Glomerular endothelial cell (primary cell): ENCODE measurements at places on chromosomes 1 and 21. TPM values are rescaled to one million over a fixed set of nuclear protein-coding genes. Genes with fewer than 3 reads are reported as not detected.

- DNase-seq: peak; percentile 7
These were observed 12.0 kb downstream of the TSHB start for GRCh38 chr1:115041654-115042053.

- DNase-seq: no peak
These were observed 101.9 kb upstream of the ACTL8 start for GRCh38 chr1:17653276-17653675.

GRCh38 chr1:155977690-155978324, 540 bp downstream of the ARHGEF2 start:
- DNase-seq: no peak

GRCh38 chr1:1347663-1348419, 1.4 kb downstream of the DVL1 start:
- DNase-seq: no peak

DNA sequence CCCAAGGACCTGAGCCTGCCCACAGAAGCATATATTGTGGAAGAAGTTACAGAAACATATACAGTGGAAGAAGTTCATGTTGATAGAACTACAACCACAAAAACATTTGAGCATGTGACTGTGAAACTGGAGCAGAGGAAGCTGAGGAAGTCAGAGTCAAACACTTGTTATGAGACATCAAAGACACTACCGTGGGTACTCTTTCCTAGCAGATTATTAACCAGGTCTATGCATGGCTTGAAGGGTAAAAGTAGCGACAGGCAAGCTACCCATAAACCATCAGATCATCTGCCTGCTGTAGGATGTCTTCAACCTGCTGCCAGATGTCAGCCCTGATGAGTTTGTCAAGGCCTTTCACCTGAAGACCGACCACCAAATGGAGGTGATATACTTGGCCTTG, 35.8 kb downstream of the IVNS1ABP start:
- no peak for DNase-seq

GRCh38 chr1:110083061-110083865, 12.8 kb upstream of the ALX3 start:
- DNase-seq: no peak

DNA sequence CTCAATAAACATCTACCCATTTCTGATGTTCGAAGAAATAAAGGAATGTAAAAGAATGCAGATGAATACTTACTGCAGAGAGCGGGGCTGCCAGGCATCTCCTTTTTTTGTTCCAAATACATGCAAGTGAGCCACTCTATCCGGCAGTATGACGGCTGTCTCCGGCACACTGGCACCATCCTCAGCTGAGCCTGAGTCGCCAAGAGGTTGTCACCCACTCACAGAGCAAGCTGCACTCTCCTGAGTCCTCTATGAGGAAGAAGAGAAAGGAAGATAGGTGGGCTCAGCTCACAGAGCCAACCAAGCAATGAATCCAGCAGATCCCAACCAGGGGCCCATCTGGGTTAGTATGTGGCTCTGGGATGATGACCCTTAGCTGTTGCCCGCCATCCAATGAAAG, 65.3 kb downstream of the CD46 start:
- no peak for DNase-seq

GRCh38 chr1:75276385-75276784, 142.2 kb downstream of the LHX8 start:
- DNase-seq: no peak

DNA sequence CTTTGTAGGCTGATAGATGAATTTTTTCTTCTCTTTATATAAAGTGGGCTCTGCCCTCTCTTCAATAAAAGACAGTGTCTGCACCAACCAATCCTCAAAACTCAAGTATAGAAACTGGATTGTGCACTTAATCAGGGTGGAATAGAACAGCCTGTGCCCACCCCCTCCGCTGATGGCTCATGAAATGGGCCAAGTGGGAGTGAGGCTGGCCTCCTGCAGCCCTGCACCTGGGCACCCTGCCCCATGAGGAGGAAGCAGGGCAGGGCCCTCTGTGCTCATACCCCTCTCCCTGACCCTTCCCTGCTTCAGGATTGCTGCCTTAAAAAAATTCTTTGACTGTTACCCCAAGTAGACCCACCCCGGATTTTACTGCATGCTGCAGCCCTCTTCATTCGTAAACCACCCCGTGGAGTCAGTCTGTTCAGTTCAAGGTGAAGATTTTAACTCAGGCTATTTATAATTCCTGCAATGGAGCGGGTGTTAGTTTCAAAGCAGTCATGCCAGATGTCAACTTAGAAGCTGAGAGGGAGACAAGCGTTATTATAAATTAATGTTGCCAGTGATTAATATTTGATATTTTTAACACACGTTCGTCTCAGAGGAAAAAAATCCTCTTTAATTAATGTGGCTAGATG, 15.8 kb downstream of the PROK1 start:
- no peak for DNase-seq

DNA sequence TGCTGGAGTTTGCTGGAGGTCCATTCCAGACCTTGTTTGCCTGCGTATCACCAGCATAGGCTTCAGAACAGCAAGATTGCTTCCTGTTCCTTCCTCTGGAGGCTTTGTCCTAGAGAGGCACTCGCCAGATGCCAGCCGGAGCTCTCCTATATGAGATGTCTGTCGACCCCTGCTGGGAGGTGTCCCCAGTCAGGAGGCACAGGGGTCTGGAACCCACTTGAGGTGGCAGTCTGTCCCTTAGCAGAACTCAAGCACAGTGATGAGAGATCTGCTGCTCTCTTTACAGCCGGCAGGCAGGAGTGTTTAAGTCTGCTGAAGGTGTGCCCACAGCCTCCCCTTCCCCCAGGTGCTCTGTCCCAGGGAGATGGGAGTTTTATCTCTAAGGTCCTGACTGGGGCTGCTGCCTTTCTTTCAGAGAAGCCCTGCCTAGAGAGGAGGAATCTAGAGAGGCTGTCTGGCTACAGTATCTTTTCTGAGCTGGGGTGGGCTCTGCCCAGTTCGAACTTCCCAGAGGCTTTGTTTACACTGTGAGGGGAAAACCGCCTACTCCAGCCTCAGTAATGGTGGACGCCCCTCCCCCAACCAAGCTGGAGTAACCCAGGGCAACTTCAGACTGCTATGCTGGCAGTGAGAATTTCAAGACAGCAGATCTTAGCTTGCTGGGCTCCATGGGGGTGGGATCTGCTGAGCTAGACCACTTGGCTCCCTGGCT, 205.0 kb downstream of the GPR52 start:
- DNase-seq: no peak

DNA sequence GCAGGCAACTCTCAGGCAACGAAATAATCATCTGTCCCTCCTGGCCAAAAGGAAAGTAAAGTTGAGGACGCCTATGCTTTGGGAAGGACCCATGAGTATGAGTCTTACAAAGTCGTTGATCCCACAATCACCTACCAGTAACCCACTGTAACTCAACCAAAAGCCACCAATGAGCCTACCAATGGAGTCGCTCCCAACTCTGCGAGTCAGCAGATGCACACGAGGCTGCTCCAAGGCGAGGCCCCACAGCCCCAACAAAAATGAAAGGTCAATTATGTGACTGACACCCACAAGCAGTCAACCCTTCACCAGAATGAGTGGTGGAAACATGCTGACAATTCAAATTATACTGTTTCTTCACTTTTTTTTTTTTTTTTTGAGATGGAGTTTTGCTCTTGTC, 12.0 kb downstream of the SETD4 start:
- DNase-seq: no peak

- no peak for DNase-seq
These were observed 537.1 kb downstream of the AJAP1 start for GRCh38 chr1:5191470-5191869.

GRCh38 chr1:235075048-235075776, 53.4 kb downstream of the TOMM20 start:
- DNase-seq: peak; percentile 86

GRCh38 chr1:174682419-174683008, 234.8 kb downstream of the GPR52 start:
- DNase-seq: no peak

DNA sequence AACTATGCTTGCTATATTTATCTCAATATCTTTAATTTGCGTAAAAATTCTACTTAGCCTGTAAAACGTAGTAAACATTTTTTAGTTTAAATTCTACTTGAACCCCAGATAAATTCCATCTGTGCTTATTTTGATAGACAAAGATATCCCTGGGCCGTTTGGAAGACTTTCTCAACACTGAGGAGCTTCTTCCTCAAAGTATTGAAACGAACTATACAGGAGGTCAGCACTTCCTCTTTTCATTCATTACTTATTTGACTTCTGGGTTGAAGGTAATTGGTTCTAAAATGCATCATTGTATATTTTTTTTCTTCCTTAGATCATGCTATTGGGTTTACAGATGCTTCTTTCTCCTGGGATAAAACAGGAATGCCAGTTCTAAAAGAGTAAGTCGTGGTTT, 74.7 kb downstream of the HSPA13 start:
- no peak for DNase-seq

GRCh38 chr1:93567255-93567918, 114.2 kb downstream of the BCAR3 start:
- no peak for DNase-seq

DNA sequence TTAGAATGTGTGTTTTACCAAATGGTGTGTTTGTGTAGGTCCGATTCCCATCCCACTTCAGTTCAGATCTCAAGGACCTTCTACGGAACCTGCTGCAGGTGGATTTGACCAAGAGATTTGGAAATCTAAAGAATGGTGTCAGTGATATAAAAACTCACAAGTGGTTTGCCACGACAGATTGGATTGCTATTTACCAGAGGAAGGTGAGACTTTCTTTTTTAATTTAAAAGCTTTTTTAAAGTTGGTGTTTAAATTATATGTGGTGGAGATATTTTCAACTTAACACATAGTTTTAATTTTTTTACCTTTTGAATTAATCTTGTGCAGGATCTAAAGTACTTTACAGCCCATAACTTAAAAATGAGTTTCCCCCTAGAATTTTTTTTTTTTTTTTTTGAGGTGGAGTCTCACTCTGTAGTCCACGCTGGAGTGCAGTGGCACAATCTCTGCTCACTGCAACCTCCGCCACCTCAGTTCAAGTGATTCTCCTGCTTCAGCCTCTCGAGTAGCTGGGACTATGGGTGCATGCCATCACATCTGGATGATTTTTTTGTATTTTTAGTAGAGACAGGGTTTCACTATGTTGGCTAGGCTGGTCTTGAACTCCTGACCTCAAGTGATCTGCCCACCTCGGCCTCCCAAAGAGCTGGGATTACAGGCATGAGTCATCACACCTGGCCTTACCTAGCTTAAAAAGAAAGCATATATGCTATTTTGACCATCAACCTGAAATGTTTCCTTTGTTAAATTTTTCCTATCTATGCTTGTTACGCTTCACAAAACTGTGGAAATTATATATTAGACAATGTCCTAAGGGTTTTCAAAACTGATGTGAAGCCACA, 70.3 kb downstream of the PRKACB start:
- no peak for DNase-seq

DNA sequence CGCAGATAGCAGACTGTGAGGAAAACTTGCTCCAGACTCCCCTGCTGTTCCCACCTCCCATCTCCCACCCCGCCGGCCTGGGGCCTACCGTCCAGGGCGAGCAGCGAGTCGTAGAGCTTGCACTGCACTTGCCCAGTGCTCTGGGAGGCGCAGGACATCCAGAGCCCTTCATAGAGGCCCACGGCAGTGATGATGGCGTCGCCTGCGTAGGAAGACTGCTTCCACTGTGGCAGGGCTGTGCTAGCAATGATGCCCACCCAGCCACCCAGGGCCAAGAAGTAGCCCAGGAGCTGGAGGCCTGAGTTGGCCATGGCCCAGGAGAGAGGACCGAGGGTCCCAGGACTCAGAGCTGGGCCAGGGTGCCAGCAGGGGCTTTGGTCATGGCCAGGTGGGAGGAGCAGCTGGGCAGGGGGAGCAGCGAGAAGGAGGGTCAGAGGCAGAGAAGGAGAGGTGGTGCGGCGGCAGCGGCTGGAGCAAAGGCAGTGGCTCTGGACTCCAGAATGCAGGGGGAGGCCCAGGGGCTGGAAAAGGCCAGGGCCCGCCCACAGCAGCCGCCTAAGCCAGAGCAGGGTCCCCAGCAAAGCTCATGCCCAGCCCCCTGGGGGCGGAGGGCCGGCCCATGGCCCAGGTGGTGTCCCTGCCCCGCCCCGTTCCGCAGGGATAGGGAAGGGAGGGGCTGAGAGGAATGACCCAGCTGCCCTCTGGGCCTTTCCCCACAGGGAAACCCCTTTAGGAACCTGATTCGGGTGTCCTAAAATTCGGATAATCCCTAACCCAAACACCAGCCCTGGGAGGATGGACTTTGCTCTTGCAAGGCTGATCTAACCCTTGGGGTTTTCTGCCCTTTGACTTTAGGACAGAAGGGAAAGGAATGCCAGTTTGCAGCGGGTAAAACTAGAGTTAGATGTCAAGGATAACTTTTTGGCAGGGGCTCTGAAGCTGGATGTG, at the start of gene CLDN19:
Gene CLDN19 (minus strand): TSS at position 484 of the 948 bp plus-strand sequence. CDS start 173 bp downstream, at position 311.
- DNase-seq: no peak

GRCh38 chr1:108877348-108878159, 769 bp downstream of the GPSM2 start:
- DNase-seq: no peak

DNA sequence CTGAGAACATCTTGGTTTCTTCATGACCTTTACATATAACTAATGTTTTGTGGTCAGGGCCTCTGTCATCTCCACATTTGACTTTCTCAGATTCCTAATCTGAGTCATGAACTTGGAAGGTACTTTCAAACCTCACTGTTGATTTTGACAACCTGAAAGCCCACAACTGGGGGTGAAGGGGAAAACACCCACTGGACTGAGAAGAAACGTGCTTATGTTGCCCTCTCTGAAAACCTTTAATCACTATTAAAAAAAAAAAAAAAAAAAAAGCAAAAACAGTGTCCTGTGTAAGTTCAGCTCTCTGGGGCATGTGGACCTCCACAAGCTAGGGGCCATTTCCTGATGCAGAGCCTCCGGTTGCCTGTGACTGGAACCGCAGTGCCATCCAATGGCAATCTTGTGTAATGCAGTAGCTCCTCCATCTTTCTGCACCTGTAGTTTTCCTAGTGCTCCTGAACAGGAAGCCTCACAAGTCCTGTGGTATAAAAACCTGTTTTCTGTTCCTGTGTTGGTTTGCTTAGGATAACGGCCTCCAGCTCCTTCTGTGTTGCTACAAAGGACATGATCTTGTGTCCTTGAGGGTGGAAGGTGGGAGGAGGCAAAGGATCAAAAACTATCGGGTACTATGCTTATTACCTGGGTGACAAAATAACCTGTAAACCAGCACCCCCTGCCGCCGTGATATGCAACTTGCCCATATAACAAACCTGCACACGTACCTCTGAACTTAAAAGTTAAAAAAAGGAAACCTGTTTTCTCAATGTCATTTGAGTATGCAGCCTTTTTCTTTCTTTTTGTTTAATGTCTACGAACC, 124.5 kb downstream of the ZNF648 start:
- no peak for DNase-seq

- DNase-seq: no peak
These were observed 72.0 kb downstream of the ZNF281 start for GRCh38 chr1:200337831-200338230.

GRCh38 chr1:33322109-33322508, 1.2 kb upstream of the A3GALT2 start:
- DNase-seq: no peak

GRCh38 chr1:93878501-93878888, 511 bp downstream of the DNTTIP2 start:
- no peak for DNase-seq

- DNase-seq: no peak
These were observed 186.8 kb downstream of the SMYD3 start for GRCh38 chr1:246320286-246320685.

GRCh38 chr1:94036730-94037129, 84.2 kb downstream of the ABCA4 start:
- DNase-seq: no peak

ELF3 gene
- total RNA-seq: 0.58 and 1.4 TPM in 2 replicates

TMEM54 gene
- 45.4 and 64.8 TPM in 2 replicates for total RNA-seq

ANKRD65 gene
- total RNA-seq: 0.34 TPM in 1 of 2 replicates, not detected in the other

GLIS1 gene
- 0.82 and 1.6 TPM in 2 replicates for total RNA-seq

MRPS14 gene
- 14.9 and 15.1 TPM in 2 replicates for total RNA-seq

FAM167B gene
- total RNA-seq: 101 and 121 TPM in 2 replicates

HTR6 gene
- not detected in 2 replicates for total RNA-seq

TTC39A gene
- total RNA-seq: 2.6 and 7.2 TPM in 2 replicates

PIGR gene
- total RNA-seq: not detected in 2 replicates

CELF3 gene
- total RNA-seq: not detected in 2 replicates
